ENCODE measurements at places on chromosomes 7 and 10.

- no peak for DNase-seq
These were observed 130.3 kb downstream of the SRI start for GRCh38 chr7:88089561-88089960.

DNA sequence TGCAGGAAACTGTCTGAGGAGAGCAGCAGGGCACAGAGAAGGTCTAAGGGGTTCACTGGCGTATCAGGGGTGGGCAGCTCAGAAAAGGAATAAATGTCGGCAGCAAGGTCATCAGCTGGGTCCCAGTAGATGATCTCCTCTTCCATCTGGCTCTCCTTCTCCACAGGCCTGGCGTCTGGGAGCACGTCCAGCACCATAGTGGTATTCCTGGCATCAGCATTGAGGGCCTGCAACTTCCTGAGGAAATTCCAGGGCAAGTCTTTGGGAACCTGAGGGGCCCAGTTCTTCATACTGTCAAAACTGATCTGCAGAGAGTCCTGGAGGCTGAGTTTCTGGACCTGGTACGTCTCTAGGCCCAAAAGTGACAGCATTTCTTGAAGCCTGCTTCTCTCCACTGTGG is 9.6 kb upstream of the MRPS24 start:
- no peak for DNase-seq

DNA sequence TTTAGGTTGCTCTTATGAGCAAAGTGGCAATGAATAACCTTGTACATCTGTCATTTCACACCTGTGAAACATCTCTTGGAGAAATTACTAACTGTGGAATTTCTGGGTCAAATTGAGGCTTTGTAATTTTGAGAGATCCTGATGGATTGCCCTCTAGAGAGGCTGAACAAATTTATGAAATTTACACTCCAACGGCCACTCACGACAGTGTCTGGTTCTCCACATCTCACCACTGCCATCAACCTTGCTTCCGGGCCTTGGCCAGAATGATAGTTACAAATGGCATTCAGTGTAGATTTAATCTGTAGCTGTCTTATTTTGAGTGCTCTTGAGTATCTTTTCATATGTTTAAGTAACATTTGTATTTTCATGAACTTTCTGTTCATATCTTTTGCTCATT is 117.4 kb downstream of the TMEM178B start:
- no peak for DNase-seq

DNA sequence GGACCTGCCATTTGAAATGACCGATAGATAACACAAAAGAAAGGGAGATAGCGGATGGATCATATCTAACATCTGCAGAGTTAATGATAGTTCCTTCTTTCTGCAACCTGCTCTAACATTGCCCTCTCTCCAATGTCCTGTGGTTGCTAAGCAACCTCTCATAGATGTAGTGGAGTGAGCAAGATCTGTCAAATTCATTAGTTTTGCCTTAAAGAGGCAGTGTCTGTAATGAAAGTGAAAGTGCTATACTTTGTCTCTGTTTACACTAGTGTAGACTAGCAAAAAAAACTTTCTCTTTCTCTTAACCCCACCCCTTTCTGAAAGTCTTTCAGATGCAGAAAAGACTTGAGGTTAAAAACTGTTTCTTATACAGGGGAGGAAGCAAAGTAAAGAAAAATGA is 1196.9 kb downstream of the SORCS3 start:
- DNase-seq: peak; percentile 20

GRCh38 chr10:116798859-116799258 is 50.4 kb upstream of the ENO4 start:
- no peak for DNase-seq
